Subcutaneous adipose tissue (tissue), 4 donors: ENCODE measurements at places on chromosomes 6 and 20. TPM values are rescaled to one million over a fixed set of nuclear protein-coding genes. Genes with fewer than 3 reads are reported as not detected.

The CGAS gene
- total RNA-seq = 4.2 TPM

The GLP1R gene
- total RNA-seq = not detected

The MTRF1L gene
- 17.7 TPM for total RNA-seq

The CLVS2 gene
- not detected for total RNA-seq

The SLC17A3 gene
- total RNA-seq = not detected

The NRSN1 gene
- total RNA-seq = 0.34 TPM

The C20orf202 gene
- 0.75 TPM for total RNA-seq

The IL17A gene
- total RNA-seq = not detected

The MICA gene
- total RNA-seq = 23.5 TPM

The INSM1 gene
- not detected for total RNA-seq

The ELOVL2 gene
- 0.44 TPM for total RNA-seq

The WFDC12 gene
- not detected for total RNA-seq

The SIRPB1 gene
- not detected for total RNA-seq

The COL9A3 gene
- not detected for total RNA-seq

The TTLL9 gene
- 0.38 TPM for total RNA-seq

The SSTR4 gene
- not detected for total RNA-seq

The SCAND1 gene
- total RNA-seq = 48.8 TPM

The FAM217A gene
- total RNA-seq = not detected

The TTPAL gene
- total RNA-seq = 20.1 TPM

The SCUBE3 gene
- total RNA-seq = 0.34 TPM

The FOXS1 gene
- total RNA-seq = not detected
